Ecto neural progenitor cell (in vitro differentiated cells): ENCODE measurements at places on chromosomes 2 and 18.

DNA sequence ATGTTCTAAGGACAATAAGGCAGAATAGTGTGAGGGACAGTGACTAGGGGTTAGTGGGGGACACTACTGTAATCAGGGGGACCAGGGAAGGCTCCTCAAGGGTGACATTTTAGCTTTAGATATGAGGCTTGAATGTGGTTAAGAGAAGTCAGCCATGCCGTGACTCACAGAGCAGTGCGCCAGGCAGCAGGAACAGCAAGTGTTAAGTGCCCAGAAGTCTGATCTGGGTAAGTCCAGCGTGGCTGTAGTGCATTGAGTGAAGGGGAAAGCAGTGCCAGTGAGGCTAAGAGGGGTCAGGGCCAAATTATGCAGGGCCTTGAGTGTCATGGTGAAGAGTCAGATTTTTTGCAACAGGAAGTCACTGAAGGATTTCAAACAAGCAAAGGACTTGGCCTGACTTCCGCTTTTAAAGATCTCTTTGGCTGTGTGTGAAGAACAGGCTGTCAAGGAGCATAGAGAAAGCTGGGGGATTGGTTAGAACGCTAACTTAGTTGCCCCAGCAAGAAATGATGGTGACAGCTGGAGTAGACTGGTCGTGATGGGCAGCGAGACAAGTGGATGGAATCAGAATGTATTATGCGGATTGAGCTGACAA is 151.5 kb downstream of the MSH2 start:
- DNase-seq = no peak

- DNase-seq = no peak
Observed at GRCh38 chr2:216536734-216537210, 38.1 kb downstream of the RPL37A start.

- no peak for DNase-seq
Observed at GRCh38 chr18:5980721-5981120, 85.4 kb upstream of the TMEM200C start.

DNA sequence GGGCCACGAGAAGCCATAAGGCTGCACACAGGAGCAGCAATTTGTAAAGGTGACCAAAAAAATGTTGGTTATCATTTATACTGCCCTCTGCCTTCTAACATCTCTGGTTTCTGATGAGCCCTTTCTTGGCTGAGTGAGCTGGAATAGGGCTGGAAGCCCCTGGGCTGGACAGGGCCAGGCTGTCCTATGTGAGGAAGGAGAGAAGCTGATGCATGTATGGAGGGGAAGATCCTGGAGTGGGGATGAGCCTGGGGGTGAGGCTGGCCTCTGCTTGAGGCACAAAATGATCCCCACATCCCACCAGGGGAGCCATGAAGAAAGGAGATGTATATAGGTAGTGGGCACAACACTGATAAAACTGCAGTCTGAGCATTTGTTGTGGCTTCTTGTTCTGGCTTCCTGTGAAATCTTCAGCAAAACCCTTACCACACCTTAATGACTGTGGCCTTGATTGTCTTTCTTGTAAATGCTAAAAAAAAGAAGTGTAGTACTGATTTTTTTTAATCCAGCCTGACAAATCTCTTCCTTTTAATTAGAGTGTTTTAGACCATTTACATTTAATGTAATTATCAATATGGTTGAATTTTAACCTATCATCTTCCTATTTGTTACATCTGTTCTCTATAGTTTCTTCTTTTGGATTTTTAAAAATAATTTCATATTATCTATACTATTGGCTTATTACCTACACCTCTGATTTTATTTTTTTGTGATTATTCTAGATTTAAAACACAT is 5.6 kb downstream of the SNED1 start:
- DNase-seq = no peak

DNA sequence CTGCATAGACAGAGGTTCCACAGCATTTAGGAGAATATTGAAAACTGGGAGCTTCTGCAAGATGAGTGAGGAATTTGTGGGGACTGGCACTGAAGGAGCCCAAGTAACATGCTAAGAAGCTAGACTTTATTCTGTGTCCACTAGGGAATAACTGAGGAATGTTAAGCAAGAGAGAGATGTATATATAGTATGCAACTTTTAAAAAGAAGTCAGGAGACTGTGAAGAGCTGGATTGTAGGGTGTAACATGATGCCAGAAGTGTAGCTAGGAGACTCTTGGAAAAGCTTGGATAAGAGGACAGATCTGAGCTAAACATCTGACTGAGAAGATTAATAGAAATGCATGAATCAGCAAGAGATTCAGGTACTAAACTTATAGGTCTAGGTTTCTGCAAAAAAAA is 270.6 kb upstream of the MMADHC start:
- DNase-seq = no peak

- DNase-seq = no peak
Observed at GRCh38 chr2:70080610-70081200, 6.6 kb upstream of the PCBP1 start.

DNA sequence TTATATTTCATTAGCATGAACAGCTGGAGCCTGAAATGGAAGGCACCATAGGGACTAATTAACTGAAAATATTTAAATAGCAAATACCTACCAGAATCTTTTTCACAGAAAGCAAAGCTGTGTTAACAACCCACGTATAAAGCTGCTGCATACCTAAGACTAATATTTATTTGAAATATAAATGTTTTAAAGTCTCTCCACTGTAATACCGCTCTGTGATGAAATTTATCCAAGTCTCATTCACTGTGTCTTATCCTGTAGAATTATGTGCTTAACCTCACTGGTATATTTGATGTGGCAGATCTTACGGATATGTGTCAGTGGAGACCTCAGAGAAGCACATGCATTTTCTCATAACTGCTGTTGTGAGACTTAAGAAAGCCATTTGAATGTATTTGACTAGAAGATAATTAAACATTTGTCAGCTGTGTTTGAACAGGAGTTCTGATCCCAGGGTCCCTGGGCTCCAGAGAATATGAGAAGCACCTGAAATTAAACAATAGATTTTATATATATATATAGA is 373.3 kb downstream of the ZNF804A start:
- no peak for DNase-seq
